ENCODE measurements at places on chromosomes 12 and 14.

- DNase-seq: no peak
These were observed 16.5 kb upstream of the SERPINA4 start for GRCh38 chr14:94544726-94545125.

DNA sequence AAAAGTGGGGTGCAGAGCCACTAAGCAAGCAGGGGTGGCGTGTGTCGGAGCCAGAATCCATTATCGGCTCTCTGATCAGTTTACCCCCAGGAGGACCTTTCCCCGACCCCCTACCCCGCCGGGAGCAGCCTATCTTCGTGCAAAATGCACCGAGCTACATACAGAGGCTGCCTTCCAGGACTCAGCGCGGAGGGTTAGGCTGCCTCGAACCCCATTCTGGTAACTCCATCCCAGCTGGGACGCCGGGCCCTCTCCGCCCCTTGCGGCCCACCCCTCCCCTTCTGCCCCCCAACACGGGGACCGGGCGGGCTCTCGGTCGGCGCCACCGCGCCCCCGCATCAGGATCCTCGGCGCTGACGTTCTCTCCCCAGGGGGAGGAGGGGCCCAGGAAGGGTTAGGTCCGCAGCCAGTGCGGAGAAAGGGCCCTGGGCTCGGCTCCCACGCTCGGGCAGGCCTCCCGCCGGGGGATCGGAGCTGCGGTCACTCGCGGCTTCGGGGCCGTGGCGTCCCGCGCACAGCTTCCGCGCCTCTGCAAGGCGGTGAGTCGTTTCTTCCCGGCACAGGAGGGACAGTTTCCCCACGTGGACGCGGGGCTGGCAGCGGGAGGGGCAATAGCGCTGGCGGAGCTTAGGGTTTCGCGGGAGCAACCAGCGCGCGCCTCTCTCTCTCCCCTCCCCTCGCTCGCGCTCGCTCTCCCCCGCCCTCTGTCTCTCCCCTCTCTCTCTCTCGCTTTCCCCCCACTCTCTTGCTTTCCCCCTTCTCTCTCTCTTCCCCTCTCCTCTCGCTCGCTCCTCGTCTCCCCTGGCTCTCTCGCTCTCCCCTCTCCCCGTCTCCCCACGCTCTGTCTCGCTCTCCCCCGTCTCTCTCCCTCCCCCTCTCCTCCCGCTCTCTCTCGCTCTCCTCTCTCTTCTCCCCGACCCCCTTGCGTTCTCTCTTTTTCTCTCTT, 12.5 kb upstream of the MAP3K9 start:
- DNase-seq: peak; percentile 50

DNA sequence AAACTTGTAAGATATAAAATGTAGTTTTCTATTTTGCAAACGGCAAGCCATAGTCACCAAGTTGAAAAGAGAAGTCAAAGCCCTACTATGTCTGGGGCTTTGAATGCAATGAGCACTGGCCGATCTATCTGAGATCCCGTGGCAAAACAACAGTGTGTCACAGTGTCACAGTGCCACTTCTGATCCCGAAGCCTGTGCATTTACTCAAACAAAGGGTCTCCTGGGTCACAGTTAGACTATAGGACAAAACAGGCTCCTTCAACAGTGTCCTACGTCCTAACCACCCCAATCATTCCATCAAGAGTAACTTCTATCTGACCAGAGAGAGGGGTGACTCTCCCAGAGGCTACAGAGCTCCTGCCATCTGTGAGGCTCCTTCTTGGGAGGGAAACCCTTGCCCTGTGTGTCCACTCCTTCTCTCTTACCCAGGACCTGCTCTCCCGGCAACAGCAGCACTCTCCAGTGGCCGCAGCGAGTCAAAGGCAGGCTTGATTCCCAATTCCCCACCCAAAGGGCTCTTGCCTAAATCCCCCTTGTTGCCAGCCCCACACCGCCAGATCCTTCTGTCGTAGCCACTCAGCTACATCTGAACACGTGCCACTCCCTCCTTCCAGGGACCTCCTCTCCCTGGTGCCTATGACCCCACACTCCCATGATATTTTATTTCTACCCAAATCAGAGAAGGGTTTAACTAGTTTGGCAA, 14.0 kb upstream of the SELPLG start:
- DNase-seq: no peak

- no peak for DNase-seq
These were observed 55.2 kb upstream of the CERS5 start for GRCh38 chr12:50222275-50222783.

DNA sequence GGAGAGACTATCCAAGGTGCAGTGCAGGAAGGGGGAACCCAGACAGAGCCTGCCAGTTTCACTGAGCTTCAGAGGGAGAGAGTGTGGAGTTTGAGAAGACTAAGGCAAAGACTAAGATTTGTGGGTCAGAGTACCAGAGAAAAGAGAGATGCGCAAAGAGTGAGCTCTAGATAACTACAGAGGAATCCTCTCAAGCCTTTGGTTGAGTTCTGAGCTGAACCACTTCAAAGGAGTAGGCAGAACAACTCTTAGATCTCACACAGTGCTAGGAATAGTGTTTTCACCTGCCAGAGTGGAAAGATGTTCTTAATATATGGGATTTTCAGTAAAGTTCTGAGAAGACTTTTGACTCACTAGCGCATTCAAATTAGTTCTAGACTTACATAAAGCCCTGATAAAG, 10.7 kb upstream of the M6PR start:
- DNase-seq: no peak

- DNase-seq: no peak
These were observed 42.7 kb upstream of the CDKN3 start for GRCh38 chr14:54354096-54354495.

DNA sequence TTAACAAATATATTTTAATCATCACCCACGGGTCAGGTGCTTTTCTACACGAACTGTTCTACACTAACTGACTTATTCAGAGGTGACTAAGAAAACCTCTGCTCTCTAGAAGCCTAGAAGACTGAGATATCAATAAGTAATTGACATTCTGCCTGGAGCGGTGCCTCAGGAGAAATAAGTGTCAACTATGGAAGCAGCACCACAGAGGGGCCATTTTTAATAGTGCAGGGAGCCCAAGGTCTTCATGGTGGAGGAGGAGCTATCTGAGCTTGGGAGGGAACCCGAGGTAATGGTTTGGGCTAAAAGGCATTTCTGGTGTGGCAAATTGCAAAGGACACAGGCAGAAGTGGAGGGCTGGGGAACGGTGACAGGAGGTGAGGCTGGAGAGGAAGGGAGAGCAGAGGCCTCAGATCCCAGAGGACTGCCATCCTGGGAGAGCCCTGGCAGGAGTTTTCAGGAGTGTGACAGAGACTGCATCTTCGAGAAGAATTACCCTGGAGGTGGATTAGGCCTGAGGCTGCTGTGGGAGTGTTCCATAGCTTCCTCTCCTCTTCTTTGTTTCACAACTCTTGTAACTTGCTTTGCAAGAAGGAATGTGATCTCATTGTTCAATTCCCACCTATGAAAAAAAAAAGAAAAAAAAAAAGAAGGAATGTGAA, 123.1 kb downstream of the NPAS3 start:
- DNase-seq: no peak

DNA sequence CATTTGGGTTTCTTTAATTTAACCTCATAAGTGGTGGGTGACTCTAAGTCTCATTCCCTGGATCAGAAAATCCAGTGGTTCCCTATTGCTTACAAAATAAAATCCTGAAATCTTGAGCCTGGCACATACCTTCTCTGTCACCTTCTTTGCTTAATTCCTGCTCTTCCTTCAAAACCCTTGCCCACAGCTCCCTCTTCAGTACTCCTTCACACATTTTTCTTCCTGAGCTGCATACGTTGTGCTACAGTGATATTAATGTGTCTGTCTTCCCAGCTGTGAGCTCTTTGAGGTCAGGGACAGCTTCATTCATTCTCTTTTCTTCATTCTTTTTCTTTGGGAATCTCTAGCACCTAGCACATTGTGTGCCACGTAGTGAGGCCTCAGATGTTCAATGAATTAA, 9.5 kb downstream of the TSPAN11 start:
- no peak for DNase-seq

GRCh38 chr14:105860615-105861580, 334.5 kb downstream of the TMEM121 start:
- DNase-seq: no peak

DNA sequence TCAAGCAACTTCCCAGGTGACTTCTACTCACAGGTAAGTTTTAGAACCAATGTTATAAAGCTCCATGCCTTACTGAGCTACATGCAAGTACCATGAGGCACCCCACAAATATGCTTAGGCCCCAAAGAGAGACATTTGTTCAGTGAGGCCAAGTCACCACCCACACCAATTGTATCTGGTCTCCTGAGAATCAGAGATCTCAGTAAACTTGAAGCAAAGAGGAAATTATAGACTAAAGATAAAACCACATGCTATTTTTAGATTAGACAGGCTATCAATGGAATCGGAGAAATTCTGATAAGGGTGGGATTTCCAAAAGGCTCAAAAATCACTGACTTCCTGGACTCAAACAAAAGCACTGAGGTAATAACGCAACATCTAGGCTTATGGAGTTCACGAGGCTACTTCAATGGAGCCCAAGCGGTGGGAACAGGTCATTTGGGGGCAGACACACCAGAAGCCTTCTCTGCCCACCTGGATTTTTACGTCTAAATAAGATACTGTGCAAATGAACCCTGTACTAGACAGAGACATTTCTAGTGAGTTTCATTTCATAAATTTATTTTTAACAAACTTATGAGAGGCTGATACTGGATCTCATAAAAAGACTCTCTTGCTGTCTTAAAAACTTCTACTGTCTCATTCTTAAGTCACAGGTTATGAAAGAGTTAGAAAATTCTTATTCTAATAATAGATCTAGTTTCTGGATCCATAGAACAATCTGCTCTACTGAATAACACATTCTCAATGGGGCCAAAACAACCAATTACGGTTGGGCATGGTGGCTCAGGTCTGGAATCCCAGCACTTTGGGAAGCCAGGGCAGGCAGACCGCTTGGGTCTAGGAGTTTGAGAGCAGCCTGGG, 7.7 kb downstream of the SLC15A4 start:
- no peak for DNase-seq

GRCh38 chr14:70641548-70642302, at the start of gene TTC9:
TSS of gene TTC9 (plus strand) at chr14:70641916. CDS start at chr14:70642130, 214 bp downstream.
- DNase-seq: no peak

DNA sequence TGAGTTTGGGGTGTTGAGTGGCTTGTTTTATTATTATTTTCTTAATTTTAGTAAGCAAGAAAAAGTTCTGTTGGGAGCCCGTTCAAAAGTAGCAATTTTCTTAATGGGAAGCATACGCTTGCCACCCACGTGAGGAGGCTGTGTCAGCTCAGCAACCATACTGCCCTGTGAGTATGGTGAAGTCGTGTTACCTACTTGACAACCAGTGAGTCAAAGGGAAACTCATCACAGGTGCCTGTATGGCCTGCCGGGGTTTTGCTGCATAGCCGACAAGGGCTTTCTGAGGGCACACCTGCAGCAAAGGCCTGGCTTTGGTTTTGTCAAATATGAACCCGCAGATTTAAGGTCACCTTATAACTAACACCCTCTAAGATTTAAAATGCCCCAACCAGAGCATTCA, 31.1 kb downstream of the PITPNM2 start:
- DNase-seq: peak; percentile 38

DNA sequence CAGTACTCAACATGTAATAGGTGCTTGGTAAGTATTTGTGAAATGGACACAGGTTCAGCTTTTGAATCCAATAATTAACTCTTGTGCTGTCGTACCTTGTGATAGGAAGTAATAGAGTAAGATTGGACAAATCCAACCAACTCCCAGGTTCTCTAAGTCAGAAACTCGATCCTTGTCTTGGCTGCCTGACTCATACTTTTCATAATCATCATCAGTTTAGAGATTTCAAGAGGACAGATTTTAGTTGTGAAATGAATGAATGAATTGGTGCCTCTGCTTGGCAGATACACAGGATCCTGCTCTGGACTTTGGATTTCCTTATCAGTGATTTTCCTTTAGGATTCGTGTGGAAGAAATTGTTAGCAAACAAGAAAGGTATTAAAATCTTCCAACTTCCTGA, 1145.2 kb downstream of the AACS start:
- DNase-seq: no peak

- no peak for DNase-seq
These were observed 15.6 kb downstream of the TRMT61A start for GRCh38 chr14:103544388-103545218.

DNA sequence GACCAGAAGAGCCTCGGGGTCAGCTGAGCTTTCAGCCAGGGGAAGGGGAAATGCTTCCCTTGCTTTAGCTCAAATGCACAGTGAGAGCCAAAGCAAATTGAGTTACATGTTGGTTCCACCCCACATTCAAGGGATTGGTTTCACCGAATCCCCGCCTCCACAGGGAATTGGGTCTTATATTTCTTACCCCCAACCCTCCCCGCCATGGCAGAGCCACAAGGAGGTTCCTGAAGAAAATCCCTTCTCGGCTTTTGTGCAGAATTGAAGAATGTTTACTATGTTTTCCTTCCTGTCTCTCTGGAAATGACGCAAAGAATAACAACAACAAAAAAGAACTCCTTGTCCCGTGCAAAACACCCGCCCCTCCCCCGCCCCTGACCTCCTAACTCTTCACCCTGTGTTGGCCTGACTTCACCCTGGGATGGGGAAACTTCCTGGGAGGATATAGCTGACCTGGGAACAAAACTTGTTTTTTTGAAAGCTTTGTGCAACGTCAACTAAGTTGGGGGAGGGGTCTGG, 21.9 kb upstream of the CIPC start:
- no peak for DNase-seq

Data from stimulated activated CD4-positive, alpha-beta T cell treated with anti-CD3 and anti-CD28 coated beads, Interleukin-15, amount 100 ng/mL, for 48 hours (primary cell).